ENCODE measurements at places on chromosomes 12 and 14.

DNA sequence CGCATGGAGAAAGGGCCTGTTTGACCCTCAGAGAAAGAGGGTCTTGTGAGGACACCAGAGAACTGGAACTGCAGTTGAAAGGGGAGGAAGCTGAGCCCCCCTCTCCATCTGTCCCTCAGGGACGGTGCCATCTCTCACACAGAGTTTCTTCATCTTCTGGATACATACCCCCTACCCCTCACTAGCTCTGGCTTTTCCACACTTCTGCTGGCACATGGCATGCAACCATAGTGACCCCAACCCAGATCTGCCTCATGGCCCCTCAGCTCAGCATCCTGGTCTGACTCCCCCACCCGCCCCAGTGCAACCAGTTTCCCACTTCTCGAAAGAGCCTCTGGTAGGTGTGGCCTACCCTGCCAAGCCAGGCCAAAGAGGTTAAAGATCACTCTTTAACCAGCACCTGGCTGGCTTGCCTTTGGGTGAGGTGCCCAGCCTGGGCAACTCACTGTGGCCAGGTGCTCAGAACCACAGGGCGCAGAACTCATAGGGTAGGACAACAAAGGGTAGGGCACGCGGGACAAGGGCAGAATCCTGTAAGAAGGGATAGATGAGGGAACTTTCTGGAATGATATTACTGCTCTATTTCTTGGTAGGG, 25.8 kb downstream of the GALNT16 start:
- no peak for DNase-seq

DNA sequence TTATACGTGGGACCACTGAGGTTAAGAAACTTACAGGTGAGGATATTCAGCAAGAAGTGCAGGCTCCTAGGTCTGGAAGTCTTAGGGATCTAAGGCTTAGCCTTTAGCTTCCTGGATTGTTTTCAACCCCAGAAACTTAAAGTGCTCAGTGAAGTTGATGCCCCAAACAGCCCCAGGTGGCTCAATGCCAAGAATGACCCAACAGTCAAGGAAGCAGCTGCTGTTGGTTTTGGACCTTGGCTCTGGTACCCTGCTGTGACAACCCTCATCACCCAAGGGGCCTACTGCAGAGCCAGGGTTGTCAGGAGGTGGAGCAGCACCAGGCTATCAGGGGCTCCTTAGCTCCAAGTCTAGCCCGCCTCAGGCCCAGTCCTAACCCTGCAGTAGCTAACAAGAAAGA, 36.8 kb downstream of the VDR start:
- DNase-seq: no peak

- no peak for DNase-seq
These were observed 270.1 kb downstream of the ADGRD1 start for GRCh38 chr12:131223791-131224225.

DNA sequence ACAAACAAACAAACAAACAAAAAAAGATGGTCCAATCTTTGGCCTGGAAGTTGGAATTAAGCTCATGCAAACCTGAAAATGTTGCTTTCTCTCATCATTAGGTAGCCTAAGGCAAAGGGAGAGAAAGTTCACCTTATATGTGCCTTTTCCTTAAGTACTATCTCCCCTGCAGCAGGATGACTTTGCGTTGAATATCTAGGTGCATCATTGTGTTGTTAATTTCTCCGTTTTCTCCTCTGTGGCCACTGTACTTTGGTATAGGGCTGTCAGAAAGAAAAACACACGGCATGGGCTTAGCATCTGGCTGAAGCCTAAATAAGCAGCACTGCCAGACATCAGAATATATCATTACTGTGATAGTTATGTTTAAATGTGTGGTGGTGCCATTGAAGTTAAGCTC, 345.5 kb downstream of the BCAT1 start:
- DNase-seq: no peak

DNA sequence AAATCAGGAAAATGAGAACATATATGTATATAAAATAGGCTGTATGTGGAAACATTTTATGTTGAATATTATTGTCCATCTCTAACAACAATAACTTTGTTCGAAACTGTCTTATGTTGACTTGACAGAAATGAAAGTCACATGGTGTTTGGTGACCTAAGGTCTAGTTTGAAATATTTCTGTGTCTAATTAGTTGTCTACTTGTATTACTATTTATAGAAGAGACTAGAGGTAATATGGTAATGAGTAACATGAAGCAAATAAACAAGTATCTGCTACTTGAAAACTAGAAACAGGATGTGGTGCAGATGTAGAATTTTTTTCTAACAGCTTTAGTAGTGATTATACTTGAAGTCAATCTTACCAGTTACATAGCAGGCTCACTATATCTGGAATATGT, 3.9 kb downstream of the GPHN start:
- DNase-seq: no peak

- no peak for DNase-seq
These were observed 33.5 kb downstream of the RBM19 start for GRCh38 chr12:113932381-113933196.

DNA sequence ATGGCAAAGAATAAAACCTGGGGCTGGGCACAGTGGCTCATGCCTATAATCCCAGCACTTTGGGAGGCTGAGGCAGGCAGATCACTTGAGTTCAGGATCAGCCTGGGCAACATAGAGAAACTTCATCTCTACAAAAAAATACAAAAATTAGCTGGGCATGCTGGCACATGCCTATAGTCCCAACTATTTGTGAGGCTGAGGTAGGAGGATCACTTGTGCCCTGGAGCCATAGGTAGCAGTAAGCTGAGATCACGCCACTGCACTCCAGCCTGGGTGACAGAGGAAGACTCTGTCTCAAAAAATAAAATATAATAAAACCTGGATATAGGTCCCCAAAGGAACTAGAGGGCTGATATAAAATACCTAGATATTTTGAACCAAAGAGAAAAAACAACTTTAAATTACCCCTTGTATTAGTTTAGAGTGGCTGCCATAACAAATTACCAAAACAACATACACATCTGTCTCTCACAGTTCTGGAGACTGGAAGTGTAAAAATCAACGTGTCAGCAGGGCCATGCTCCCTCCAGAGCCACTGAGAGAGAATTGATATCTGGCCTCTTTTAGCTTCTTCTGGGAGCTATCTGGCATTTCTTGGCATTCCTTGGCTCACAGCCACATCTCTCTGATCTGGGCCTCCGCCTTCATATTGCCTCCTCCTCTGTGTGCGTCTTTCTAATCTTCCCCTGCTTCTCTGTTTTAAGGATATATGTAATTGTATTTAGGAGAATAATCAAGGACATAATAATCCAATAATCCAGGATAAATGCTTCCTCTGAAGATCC, 47.9 kb upstream of the ATF7IP start:
- no peak for DNase-seq

- no peak for DNase-seq
These were observed 277.8 kb downstream of the ALX1 start for GRCh38 chr12:85557850-85558249.

- no peak for DNase-seq
These were observed 129.5 kb downstream of the FBXL14 start for GRCh38 chr12:1464925-1465324.

DNA sequence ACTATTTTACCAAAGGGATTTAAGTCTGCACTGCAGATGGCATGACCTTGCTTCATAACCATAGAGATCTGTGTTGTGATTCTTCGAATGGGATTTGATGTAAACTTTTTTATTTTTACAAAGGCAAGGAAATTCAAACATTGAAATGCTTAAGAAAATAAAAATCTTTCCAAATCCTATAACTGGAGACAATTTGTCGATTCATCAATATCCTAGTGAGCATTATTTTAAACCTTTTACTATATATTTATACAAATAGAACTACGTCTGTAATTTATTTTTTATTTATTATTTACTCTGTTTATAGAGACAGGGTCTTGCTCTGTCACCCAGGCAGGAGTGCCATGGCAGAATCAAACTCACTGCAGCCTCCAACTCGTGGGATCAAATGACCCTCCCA, 14.3 kb upstream of the SCAF11 start:
- no peak for DNase-seq

GRCh38 chr14:75566321-75566720, 12.1 kb upstream of the FLVCR2 start:
- peak; percentile 91 for DNase-seq

- no peak for DNase-seq
These were observed 70.0 kb downstream of the TMTC1 start for GRCh38 chr12:29713729-29714128.

DNA sequence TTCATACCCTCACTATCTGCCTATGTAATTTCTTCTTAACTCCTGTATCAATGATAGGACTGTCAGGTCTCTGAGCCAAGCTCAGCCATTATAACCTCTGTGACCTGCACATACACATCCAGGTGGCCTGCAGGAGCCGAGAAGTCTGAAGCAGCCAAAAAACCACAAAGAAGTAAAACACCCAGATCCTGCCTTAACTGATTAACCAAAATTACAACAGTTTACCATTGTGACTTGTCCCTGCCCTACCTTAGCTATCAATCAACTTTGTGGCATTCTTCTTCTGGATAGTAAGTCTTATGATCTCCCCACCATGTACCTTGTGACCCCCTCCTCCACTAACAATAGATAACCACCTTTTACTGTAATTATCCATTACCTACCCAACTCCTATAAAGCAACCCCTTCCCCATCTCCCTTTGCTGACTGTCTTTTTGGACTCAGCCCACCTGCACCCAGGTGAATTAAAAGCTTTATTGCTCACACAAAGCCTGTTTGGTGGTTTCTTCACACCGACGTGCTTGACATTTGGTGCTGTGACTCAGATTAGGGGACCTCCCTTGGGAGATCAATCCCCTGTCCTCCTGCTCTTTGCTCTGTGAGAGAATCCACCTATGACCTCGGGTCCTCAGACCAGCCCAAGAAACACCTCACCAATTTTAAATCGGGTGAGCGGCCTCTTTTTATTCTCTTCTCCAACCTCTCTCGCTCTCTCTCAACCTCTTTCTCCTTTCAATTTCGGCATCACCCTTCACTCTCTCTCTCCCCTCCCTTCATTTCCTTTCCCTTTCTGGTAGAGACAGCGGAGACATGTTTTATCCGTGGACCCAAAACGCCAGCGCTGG, 11.5 kb upstream of the LGMN start:
- DNase-seq: peak; percentile 16

DNA sequence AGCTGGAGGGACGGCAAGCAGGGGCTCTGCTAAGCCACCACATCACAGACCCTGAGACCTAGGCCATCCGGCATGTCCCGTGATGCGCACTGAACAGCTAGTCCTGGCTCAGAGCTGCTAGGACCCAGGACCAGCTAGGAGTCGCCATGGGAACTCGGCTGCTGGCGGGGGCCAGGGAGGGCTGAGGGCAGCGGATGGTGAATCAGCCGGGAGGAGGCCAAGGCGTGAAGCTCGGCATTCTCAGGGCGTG, 5.1 kb downstream of the AHNAK2 start:
- no peak for DNase-seq

- no peak for DNase-seq
These were observed 141.5 kb downstream of the NEDD1 start for GRCh38 chr12:97048421-97049035.

GRCh38 chr14:101845496-101845895, 84.0 kb downstream of the PPP2R5C start:
- no peak for DNase-seq

DNA sequence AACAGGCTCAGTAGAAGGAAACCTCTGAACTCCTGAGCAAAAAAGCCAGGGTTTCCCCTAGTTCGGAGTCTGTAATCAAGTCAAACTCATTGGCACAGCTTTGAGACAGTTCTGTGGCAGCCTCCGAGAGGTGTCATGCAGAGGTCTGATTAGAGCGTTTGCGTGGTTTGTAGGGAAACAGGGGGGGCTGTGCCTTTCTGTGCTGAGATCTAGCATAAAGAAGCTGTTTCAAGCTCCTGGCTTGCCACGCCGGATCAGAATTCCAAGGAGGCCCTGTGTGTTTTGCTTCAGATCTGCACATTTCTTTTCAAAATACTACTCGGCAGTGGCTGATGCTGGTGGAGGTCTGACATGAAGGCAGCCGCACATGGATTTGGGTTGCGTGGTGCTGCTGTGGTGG, 1.7 kb downstream of the CABP1 start:
- no peak for DNase-seq

DNA sequence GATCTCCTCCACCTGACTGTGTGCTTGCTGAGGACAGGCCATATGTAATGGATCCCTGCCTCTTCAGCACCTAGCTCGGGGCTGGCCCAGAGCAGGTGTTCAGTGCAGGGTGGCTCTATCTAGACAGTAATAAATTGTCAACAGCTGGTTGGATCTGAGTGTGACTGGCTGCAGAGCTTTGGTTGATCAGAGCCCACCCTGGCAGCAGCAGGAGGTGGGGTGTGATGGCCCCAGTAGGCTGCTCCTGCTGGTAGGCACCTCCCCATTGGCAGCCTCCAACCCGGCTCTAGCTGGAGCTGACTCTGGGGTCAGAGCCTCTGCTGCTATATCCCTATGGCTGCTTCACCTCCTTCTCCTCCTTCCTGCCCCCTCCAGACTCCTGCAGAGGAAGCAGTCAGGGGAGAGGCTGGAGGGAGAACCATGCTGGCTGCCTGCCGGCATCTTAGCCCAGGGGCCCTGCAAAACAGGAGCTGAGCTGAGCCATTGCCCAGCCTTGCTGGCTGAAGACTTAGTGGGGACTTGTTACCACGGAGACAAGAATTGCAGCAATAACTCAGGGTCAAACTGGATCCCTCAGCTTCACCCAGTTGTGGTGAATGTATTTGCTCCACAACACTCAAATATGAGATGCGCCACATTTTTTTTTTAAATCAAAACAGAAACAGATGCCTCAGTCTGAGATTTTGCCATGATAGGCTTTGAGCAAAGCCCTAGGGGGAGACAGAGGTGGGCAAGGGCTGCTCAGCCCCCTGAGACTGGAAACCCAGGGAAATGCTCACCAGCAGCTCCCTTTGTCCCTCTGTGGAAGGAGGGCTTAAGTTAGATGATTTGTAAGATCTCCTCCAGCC, 22.2 kb downstream of the TMEM63C start:
- no peak for DNase-seq

DNA sequence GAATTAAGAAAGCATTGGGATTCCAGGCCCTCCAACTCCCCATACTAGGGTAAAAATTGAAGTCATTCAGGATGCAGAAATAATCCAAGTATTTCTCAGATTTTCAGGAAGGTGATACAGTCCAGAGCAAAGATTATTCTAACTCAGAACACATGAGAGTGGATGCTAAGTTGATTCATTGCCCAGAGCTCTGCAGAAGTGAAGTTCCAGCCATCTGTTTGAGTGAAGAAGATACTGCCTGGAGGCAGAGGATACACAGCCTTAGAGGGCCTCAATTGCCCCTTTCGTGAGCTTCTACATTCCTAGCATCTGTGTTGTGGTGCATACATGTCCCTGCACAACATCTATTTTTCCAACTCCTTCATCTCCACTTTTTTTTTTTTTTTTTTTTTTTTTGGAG, 36.9 kb upstream of the SMUG1 start:
- DNase-seq: no peak

DNA sequence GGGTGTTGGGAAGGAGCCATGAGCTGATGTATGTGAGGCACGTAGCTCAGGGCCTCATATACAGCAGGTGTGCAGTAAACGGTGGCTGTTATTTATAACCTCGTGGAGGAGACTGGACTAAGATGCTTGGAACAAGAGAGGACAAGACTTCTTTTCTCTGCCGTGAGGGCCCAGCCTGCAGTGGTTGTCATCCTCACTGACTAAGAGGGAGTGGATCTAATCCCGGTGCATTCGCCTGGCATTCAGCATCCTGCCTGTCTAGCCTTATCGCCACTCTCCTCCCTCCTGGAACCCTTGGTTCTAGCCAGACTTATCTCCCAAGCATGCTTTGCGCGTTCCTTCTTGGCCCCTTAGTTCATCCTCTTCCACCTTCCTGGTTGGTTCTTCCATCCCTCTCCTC, 3.9 kb downstream of the TSPAN9 start:
- DNase-seq: no peak
